Stimulated activated naive CD4-positive, alpha-beta T cell treated with Interleukin-2 at 50 U/mL for 16 hours (primary cell): ENCODE measurements at places on chromosomes 2 and 18.

GRCh38 chr2:120331903-120332302 is 14.0 kb upstream of the INHBB start:
- DNase-seq: no peak

- no peak for DNase-seq
Observed at GRCh38 chr2:1632002-1632348, 112.3 kb downstream of the PXDN start.

DNA sequence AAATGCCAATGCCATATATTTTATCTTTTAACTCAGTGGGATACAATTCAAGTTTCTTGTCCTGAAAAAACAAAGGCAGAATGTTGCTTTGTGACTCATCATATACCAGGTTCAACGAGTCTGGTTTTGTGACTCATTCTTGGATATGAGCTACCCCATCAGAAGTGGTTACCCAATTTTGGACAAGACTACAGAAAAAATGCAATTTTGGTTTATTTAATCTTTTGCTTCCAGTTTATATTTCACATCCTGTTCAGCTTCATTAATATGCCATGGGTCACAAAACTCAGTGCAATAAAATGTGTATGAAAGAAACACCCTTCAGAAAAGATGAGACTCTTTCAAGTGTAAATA is 25.0 kb downstream of the FN1 start:
- DNase-seq: no peak

DNA sequence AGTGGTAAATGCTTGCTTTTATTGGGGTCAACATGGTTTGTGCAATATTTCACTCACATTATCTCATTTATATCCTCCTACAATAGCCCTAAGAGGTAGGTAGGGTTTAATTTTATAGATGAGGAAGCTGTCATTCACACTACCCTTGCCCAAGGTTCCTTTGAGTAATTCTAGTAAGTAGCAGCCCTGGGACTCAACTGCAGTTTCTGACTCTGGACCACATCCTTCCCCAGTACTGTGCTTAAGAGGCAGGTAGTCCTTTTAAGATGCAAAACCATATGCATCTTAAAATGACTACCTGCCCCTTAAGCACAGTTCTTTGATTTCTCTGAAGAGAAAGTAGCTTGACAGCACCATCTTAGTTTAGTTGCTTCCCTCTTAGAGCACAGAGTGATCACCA is 15.7 kb upstream of the NT5C1B start:
- no peak for DNase-seq

DNA sequence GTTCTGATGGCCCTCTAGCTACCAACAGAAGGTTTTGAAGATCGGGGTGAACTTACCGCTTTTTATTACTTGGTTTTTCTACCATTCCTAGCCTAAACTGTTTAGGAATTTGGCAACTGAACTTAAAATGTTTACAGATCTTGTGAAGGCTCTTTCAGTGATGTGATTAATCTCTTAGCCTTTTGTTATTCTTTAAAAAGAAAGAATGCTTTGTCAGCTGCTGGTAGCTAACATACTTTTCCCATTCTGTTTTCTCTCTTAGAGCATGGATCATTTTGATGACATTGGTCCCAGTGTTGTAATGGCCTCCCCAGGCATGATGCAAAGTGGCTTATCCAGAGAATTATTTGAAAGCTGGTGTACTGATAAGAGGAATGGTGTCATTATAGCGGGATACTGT is 18.1 kb downstream of the CPSF3 start:
- DNase-seq: no peak

DNA sequence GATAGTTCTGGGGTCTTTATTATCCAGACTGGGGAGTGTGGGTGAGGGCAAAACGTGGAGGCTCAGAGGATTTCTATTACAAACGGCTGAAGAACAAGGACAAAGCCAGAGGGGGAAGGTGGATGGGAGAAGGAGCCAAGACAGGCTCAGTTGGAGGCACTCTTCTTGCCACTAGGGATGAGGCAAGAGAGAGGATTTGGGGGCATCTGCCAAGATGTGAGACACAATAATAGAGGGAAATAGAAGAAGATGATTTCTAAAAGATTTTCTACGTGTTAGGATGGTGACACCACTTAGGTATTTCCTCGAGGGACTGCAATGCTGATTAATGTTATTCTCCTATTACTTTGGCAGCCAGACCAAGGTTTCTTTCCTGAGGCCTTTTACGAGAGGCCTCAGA is 71.8 kb downstream of the APOB start:
- no peak for DNase-seq

- no peak for DNase-seq
Observed at GRCh38 chr2:171134624-171135230, 26.0 kb downstream of the TLK1 start.

DNA sequence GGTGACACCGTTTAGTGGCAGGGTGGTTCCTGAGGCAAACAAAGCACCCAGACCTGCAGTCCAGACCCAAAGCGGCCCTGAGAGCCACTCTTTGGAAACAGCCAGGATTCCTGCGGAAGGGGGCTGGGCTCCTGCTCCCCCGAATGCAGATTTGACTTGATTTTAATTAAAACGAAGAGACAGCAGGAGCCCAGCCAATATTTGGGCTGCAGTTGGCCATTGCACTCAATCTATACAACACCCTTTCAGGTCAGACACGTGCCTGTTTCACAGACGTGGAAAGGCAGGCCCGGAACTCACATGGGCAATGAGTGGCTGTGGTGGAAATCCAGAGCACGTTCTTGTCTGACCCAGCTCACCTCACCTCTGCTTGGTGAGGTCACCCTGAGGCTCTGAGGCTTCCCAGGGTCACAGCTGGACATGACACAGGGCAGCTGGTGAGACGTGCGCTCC is 122.4 kb downstream of the NDUFA10 start:
- DNase-seq: no peak

DNA sequence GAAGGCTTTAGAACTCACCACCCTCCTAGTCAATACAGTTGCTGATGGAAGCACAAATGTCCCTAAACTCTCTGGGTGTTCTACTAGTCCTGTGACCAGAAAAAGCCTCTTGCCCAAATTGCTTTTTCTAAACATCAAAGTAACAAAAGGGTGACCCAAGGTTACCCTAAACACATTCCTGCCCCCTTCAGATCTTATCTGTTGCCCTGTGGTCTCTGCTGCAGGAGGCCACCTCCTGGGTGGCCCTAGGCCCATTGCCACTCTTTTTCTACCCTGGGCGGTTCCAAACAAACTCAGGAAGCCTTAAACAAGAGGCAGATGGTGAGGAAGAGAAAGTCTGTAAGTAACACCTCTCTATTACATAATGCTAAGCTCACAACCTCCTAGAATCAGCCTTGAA is 3.3 kb downstream of the RNF152 start:
- DNase-seq: no peak

DNA sequence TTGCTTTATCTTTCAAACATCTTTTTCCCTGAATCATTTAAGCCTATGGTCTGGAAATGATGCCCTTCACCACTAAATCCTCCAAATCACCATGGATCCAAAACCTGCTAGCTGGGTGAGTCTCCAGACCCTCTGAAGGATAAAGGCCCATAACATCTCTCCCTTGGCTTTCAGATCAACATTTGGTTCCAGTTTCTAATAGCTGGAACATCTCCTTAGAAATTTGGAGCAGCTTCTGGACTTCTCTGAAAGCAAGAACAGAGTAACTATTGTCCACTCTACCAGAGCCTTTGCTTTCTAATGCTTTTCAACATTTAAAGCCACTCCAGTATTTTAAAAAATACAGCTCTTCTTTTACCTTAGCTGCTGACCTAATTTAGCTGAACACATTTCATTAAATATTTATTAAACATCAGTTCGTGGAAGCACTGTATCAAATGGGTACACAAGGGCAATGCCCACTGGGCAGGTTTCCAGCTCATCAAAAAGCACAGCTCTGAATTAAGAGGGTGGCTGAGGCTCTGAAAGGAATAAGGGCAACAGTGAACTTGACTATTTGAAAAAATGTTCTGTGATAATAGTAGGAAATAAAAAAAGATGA is 75.3 kb downstream of the GALNT3 start:
- no peak for DNase-seq

GRCh38 chr2:144472046-144472412 is 47.9 kb downstream of the ZEB2 start:
- DNase-seq: no peak
